Left cardiac atrium (tissue), 4 donors: ENCODE measurements at places on chromosomes 3 and 15. TPM values are rescaled to one million over a fixed set of nuclear protein-coding genes. Genes with fewer than 3 reads are reported as not detected.

DNA sequence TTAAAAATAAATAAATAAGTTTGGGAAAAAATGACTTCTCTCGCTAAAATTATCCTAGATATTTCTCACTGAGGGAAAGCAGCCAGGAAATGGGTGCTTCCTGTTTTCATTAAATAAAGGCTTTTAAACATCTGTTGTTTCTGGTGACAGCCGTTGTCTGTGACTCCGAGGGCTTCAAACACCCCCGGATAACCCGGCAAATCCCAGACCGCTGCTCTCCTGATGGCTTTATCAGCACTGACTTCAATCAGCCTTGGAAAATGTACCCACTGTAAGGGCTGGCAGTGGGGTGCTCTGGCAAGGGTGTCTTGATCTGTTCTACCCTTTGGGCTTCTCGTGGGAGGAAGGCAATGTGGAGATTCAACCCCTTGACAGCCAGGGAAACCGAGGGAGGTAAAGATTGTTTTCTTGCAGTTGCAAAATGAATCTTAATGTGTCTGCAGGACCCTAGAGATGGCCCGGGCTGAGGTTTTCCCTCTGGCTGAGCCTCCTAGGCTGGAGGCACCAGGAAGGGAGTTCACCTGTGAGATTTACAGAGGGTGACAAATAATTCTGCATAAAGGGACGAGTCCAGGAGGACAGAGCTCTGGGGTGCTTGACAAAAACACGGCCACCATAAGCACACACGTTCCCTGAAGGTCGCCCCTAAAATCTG is 33.6 kb upstream of the SEC13 start:
- DNase-seq = no peak

DNA sequence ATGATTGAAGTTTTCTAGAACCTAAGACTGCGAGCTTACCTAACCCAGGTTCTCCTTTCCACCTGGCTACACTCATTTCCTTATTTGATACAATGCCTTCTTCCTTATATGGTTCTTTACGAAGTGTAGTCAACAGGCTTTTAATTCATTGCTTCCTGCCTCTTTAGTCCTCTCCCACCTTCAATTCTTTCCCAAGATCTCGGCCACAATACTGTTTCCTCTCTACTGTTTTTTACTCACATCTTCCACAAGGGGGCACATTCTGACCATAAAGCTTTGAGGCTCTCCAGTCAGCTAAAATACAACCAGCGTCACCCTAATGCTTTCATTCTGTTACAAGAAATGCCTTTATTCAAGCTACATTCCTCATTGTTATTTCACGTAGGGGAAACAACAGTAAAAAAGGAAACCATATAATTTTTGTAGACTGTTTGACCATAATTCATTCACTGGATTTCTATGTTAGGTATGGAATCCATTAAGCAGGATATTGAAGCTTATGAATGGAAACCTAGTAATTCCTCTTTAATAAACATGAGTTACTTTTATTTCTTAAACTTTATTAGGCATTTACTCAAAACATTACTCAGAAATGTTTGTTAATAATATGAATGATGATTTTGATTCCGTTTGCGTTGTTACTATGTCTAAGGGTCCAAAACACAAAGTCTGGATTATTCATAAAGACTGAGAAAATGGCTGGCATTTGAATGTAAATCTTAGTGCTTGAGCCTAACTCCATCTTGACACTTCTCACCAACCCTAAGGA is 29.5 kb upstream of the VEPH1 start:
- DNase-seq = no peak

GRCh38 chr15:40251486-40252140 is 12.8 kb downstream of the PAK6 start:
- no peak for DNase-seq

- no peak for DNase-seq
Observed at GRCh38 chr15:62112616-62113593, 46.1 kb downstream of the C2CD4A start.

- DNase-seq = no peak
Observed at GRCh38 chr3:125959317-125960065, 9.5 kb upstream of the ROPN1B start.

GRCh38 chr3:194259982-194260766 is 91.0 kb downstream of the CPN2 start:
- DNase-seq = no peak

- DNase-seq = no peak
Observed at GRCh38 chr15:99062226-99062625, 42.7 kb upstream of the SYNM start.

- DNase-seq = no peak
Observed at GRCh38 chr3:160886421-160886820, 130.4 kb downstream of the PPM1L start.

DNA sequence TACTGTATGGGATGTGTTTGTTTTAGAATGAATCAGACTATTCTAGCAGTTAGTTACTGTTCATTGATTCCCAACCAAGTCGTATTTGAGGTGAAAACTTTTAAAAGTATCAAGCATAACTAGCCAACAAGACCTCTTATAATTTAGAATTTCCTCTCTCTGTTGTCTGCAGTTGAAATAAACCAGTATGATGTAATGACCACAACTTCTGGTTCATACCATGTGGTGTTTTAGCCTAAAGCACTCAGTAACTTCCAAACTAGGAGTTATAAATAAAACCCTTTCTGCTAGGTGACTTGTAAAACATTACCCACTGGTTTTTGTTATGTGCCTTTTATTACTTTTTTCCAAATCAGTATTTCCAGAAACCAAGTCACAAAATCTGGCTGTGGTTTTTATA is 19.8 kb upstream of the P2RY12 start:
- DNase-seq = no peak

DNA sequence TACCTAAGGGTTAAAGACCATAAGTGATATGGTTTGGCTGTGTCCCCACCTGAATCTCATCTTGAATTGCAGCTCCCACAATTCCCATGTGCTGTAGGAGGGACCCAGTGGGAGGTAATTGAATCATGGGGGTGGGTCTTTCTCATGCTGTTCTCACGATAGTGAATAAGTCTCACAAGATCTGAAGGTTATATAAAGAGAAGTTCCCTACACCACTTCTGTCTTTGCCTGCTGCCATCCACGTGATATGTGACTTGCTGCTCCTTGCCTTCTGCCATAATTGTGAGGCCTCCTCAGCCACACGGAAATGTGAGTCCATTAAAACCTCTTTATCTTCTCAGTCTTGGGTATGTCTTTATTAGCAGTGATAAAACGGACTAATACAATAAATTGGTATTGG is 75.0 kb upstream of the CADPS start:
- DNase-seq = no peak

GRCh38 chr3:38998086-38998485 is 53.7 kb downstream of the SCN11A start:
- no peak for DNase-seq

- DNase-seq = peak; percentile 59
Observed at GRCh38 chr3:46098319-46098761, 71.1 kb upstream of the XCR1 start.

- no peak for DNase-seq
Observed at GRCh38 chr3:128841926-128842920, 37.2 kb upstream of the ACAD9 start.

DNA sequence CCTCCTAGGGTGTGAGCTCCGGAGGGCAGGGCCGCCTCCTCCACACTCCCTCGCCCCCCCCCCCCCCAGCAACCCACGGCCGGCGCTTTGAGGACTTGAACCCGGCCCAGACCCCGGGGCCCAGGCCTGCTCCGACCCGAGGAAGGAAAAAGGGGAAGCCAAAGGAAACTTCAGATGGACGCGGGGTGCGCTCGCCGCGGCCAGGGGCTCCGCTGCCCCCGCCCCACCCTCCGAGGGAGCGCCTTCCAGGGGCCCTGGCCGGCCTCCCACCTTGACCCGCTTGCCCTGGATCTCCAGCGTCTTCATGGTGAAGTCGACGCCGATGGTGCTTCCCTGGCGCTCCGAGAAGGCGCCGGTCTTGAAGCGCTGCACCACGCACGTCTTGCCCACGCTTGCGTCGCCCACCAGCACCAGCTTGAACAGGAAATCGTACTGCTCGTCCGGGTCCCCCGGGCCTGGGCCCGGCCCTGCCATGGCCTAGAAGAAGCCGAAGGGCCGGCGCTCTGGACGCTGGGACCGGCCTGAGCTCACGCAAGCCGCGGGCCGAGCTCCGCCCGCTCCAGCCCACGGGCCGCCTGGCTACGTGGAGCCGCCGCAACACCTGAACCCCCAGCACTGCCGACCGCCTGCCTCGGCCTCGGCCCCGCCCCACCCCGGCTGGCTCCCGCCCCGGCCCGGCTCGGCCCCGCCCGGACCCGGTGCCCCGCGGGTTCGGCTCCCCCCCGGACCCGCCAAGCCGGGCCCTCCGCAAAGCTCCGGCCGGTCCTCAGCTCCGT is 400 bp downstream of the RAB43 start:
- no peak for DNase-seq

GRCh38 chr3:156037356-156037755 is 83.0 kb upstream of the KCNAB1 start:
- no peak for DNase-seq

GRCh38 chr3:194073926-194074325 is 62.0 kb upstream of the HES1 start:
- no peak for DNase-seq

- no peak for DNase-seq
Observed at GRCh38 chr15:95405447-95405846, 925.1 kb upstream of the NR2F2 start.

DNA sequence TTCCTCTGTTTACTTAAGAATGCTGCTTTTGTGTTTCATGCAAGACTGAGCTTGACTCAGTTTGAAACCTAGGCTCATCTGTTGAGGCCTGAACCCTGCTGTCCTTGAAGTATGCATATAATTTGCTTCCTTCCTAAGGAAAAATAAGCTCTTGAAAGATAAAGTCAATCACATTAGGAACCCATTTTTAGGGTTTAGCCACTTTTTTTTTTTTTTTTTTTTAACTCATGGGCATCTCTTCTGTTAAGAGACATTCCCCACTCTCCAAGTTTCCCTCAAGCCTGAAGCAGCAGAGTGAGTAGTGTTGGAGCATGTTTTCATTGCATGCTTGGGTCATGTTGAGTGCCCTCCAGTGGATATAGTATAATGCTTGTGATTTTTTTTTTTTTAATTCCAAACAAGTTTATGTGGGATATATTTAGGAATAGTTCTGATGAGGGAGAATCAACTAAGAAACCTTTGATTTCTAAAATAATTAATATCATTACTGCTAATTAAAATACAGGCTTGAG is 3.6 kb downstream of the CTNNB1 start:
- DNase-seq = no peak

GRCh38 chr15:58064082-58064979 is 1.2 kb downstream of the ALDH1A2 start:
- no peak for DNase-seq

GRCh38 chr3:82643948-82644347 is 882.5 kb upstream of the GBE1 start:
- DNase-seq = no peak

DNA sequence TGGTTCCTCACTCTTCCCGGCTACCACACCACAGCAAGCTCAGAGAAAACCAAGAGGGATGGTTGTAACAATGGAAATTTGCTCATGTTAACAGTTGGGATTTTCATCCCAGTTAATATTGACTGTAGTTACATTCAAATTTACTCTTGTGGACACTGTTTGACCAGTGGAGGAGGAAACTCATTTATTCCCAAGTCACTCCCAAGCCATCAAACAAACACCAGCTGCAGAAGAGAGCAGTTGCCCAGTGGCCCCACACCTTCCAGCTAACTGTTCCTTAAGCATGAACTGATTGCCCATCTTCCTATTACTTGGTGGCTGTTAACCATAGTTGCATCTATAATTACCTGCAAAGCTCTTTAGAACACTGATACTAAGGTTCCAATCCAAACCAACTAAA is 24.1 kb upstream of the MECOM start:
- DNase-seq = no peak

DNA sequence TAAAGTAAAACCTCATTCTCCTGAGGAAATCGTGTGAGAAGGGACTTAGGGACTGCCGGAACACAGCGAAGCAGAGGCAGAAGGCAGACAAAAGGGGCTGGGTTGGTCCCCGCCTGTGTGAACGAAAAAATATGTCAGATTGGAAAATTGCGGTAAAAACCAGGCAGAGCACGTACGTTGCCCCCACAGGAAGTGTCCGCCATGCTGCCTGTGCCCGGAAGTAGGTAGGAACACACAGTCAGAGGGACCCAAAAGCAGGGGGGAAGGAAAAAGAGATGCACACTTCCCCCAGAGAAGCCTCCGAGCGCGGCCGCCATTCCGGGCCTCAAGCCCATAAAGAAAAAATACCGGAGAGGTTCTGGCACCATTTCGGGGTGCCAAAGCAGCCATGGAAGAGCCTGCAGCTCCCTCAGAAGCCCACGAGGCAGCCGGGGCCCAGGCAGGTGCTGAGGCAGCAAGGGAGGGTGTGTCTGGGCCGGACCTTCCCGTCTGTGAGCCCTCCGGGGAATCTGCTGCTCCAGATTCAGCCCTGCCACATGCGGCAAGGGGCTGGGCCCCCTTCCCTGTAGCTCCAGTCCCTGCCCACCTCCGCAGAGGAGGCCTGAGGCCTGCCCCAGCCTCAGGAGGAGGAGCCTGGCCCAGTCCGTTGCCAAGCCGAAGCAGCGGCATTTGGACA is at the start of gene MKRN3:
TSS of gene MKRN3 (plus strand) at position 280 of the 676 bp plus-strand sequence. CDS start at position 389, 109 bp downstream.
- no peak for DNase-seq

GRCh38 chr3:100087198-100087597 is 27.1 kb downstream of the FILIP1L start:
- DNase-seq = no peak

Gene DGKG
- total RNA-seq = 23.4 TPM

Gene GUCA1C
- not detected for total RNA-seq

Gene ST8SIA2
- total RNA-seq = 0.31 TPM

Gene SIDT1
- 0.71 TPM for total RNA-seq

Gene RBPMS2
- total RNA-seq = 403 TPM

Gene CATSPER2
- 2.1 TPM for total RNA-seq

Gene EFCAB12
- total RNA-seq = 0.37 TPM

Gene COLQ
- 6.4 TPM for total RNA-seq

Gene LMOD3
- 52.8 TPM for total RNA-seq

Gene ZNF501
- total RNA-seq = 5.0 TPM

Gene FOXL2NB
- not detected for total RNA-seq
